NCI-H1694 treated with DMSO at 0.1 percent for 48 hours (cell line): ENCODE measurements at places on chromosomes 6 and 20.

GRCh38 chr6:127791779-127792528 is 108.9 kb downstream of the THEMIS start:
- no peak for DNase-seq

GRCh38 chr6:17233531-17233930 is 47.6 kb upstream of the RBM24 start:
- DNase-seq, result no peak

DNA sequence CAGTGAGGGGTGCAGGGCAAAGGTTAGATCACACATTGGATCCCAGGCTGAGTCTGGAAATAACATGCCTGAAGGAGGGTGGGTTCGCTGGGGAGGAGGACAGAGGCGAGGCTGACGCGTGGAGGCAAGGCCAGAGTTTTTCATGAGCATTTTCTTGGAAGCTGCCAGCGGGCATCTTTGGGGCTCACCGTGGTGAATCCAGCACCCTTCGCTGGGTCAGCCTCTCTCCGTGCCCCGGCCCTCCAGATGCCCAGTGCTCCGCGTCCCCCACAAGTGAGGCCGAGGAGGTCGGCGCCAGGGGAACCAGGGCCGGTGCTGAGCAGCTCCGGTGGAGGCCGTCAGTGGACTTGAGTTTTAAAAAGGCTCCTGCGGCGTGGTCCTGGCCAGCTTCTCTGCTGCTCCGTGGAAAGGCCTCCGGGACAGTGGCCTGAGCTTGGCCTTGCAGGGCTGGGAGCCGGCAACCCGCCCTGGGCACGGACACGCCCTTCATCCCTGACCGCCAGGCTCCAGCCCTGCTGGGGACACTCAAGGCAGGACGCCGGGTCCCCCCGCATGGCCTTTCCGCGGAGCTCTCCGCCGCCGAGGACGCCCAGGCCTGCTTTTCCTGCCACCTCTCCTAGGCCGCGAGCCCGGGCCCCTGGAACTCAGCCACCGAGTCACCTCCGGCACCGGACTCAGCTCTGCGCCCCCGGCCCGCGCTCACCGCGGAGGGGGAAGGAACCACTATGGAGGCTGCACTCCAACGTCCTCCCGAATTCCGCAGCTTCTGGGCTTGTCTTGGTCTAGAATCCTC is 114.3 kb downstream of the THBS2 start:
- no peak for DNase-seq

- no peak for DNase-seq
Observed at GRCh38 chr6:24761193-24761835, 13.4 kb upstream of the GMNN start.

DNA sequence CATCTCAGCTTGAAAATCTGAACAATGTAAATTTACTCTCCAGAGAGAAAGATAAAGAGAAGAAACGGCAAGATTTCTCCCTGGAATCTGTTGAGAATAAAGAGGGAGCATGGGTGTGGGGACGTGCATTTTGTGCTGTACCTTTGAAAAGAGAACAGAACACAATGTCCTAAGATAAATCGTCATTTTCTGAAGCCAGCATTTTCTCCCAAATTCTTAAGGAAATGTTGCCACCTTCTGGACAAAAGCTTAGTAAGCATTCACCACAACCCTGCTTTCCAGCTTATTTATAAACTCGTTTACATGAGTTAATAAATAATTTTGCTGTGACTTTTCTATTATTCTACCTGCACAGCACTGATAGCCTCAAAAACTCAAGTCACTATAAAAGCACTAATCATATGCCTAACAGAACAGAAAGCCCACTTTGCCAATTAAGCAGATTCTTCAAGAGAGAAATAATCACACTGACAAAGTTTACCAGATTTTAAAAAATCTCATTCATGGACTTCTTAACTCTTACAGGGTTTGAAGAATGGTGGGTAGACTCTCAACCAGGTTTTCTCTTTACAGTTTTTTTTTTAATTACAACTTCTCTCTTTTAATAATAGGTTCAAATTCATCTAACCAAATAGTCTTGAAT is 155.8 kb downstream of the MBOAT1 start:
- peak; percentile 73 for DNase-seq

- no peak for DNase-seq
Observed at GRCh38 chr6:106885679-106886078, 88.8 kb downstream of the CD24 start.

DNA sequence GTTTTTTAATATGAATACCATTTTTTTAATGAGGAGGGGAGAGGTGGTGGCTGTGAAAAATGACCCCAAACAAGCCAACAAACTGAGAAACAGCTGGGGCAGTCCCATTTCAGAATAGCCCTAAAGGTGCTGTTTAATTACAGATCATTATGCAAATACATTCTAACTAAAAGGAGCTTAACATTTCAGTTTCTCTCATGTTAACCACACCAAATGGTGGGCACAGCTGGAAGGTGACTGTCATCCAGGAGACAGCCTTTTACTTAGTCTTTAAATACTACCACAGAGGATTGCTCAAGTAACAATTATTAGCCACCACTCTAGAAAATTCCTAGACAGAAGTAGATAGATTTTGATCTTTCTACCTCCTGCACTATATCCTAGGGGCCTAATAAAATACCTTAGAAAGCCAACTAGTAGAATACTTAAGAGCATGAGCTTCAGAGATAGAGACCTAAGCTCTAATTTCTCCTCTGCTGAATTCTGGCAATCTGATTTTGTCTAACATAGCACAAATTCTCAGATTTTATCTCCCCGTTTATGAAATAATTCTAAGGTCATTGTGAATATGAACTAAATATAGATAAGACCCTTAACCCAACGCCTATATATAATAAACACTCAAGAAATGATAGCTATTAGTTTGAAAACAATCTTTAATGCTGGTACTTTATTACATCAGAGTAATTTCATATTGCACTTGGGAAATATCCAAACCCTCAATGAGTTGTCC is 615.1 kb upstream of the NRSN1 start:
- no peak for DNase-seq

DNA sequence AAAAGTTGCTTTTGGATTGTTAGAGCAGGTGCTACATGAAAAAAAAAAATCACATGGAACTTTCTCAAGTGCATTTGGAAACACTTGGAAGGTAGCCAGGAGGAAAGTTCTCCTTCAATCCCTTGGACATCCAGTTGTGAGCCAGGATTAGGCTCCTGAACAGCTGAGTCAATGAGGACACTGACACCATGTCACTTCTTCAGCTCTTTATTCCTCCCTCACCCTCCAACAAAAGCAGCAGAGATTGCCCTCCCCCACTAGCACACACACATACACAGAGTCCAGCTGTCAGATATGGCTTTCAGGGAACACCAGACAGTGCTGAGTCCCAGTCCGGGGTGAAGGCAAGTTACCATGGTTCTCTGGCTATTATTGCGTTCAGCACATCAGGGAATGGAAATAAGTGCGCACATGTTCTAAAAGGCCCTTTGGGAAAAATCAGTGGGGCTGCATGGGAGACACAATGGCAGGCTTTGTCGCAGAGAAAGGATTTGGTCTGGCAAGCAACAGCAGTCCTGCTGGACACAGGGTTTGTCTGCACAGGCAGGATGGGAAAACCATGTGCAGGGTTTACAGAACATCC is 124.7 kb upstream of the MARCKS start:
- peak; percentile 59 for DNase-seq

- DNase-seq, result no peak
Observed at GRCh38 chr20:62353289-62354030, 13.7 kb downstream of the LAMA5 start.

DNA sequence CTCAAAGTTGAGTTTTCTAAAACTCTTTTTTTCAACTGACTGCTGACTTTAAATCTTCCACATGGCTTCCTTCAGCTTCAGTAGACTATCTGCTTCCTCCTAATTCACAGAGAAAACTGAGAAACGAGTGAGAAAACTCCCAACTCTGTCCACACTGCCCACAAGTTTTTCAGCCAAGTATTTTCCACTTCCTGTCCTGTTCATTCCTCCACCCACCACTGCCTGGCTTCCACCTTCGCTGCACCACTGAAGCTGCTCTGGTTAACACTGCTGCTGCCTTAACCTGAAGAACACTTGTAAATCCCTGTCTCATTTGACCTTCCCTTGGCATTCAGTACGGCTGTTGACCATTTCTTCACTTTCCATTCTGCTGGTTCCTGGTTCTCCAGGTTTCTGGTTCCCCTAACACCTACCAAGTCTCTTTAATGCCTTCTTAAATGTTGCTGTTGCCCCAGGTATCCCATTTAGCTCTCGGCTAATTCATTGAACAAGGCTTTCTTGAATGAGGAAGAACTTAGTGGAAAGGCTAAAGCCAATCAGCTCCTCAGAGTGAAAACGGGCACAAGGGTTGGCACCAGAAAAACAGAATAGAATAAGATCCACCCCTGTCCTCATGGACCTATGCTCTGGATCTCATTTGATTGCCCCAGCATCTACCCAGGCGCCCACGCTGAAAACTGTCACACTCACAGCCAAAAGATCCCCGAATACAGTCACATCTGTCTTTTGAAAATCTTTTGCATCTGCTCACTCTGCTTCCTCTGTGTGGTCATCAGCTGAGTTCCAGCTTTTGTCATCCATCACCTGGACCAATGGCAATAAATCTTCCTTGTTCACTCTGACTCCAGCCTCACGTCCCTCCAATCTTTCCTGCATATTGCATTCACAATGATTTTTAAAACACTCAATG is 104.4 kb upstream of the TAB2 start:
- no peak for DNase-seq

DNA sequence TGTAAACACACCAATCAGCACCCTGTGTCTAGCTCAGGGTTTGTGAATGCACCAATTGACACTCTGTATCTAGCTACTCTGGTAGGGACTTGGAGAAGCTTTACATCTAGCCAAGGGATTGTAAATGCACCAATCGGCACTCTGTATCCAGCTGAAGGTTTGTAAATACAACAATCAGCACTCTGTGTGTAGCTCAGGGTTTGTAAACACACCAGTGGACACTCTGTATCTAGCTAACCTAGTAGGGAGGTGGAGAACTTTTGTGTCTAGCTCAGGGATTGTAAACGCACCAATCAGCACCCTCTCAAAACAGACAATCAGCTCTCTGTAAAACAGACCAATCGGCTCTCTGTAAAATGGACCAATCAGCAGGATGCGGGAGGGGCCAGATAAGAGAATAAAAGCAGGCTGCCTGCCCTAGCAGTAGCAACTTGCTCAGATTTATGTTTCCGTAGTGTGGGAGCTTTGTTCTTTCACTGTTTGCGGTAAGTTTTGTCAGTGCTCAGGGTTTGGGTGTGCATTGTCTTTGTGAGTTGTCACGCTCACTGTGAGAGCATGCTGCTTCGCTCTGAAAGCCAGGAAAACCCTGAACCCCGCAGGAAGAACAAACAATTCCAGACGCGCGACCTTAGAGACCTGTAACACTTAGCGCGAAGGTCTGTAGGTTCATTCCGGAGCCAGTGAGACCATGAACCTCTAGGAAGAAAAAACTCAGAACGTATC is 37.0 kb downstream of the RIOK1 start:
- DNase-seq, result no peak

- no peak for DNase-seq
Observed at GRCh38 chr6:294656-295565, 2.6 kb downstream of the DUSP22 start.

DNA sequence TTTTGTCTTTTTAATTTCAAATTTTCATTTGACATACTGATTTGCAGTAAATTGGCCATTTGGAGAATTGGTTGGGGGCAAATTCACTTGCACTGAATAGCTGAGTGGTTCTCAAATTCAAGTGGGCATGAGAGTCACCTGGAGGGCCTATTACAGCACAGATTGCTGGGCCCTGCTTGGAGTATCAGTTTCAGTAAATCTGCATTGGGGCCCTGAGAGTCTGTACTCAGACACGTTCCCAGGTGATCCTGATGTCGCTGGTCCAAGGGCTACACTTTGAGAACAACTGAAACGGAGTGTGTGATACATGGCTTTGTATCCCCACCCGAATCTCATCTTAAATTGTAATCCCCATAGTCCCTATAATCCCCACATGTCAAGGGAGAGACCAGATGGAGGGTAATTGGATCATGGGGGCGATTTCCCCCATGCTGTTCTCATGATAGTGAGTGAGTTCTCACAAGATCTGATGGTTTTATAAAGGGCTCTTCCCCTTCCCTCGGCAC is 115.9 kb downstream of the KLHL32 start:
- no peak for DNase-seq

- no peak for DNase-seq
Observed at GRCh38 chr6:45461486-45461885, 83.8 kb upstream of the SUPT3H start.

GRCh38 chr6:46325561-46326530 is 155.1 kb upstream of the ENPP5 start:
- no peak for DNase-seq

DNA sequence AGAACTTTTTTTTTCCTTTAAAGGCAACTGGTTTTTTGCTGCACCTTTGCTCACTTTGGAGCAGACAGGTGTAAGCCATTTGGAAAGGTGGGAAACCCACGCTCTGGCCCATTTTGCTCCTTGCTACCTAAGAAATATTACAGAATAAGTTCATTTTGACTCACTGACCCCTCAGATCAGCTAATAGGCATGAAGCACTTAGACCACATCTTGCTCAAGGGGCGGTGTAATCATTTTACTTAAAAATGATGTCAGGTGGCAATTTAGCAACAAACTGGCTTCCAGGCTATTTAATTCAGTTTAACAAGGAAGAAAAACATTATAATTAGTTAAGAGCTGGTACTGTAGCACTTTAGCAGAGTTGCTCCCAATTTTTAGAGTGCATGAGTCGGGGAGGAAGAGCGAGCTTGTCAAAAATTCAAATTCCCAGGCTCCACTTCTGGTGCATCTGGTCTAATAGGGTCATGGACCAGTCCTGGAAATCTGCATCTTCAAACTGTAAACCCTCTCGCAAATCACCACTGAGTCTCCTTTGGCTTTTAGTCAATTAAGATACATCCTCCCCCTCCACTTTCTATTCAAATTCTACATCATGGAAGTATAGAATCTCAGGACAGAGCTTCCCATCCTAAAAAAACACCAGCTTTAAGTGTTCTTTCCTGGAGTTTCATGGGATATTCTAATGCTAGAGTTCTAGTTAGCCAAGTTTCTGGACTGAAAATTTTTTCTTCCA is 38.2 kb downstream of the JAG1 start:
- no peak for DNase-seq

DNA sequence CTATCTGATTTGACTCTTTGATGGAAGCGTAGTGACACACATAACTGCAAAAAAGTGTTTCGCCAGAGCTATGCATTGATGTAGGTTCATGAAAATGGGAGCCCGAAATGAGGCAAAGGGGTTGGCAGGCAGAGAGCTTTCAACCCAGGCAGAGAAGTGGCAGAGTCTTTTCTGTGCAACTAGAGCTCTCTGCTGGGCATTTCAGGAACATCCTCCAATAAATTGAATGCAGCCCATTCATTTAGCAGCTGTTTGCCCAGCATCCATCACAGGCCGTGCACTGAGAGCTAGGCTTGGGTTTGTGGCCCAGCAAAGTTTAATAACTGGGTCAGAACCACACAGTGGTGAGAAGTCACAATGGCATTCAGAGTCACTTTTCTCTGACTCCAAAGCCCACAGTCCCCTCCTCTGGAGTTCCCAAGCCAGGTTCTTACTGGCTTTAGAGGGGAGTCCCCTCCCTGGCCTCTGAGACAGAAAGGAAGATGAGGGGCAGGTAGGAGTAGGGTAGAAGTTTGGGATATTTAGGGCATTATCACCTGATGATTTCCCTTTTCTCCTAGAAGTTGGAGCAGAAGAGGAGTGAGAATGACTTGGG is 31.8 kb upstream of the ELMO2 start:
- peak; percentile 80 for DNase-seq
